ENCODE measurements at places on chromosomes 7 and 10.

DNA sequence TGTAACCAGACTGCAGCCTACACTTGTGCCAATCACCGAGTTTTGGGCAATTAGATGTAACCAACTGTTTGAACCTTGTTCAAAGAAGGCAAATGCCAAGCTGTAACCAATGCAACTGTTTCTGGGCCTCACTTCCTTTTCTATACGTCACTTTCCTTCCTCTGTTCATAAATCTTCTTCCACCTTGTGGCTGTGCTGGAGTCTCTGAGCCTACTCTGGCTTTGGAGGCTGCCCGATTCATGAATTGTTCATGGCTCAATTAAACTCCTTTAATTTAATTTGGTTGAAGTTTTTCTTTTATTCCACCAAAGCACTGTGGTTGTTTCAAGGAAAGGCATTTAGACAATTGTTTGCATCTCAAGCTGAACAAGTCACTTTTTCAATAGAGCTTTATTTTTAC is 43.5 kb upstream of the UCN3 start:
- DNase-seq: no peak
- no peak overlapping the region for H3K27ac ChIP-seq
- no peak overlapping the region for H3K4me3 ChIP-seq
- H3K36me3 ChIP-seq: no peaks in the 10 kb centered on the region
- peaks cover 15% of the 10 kb centered on the region for H3K4me1 ChIP-seq

DNA sequence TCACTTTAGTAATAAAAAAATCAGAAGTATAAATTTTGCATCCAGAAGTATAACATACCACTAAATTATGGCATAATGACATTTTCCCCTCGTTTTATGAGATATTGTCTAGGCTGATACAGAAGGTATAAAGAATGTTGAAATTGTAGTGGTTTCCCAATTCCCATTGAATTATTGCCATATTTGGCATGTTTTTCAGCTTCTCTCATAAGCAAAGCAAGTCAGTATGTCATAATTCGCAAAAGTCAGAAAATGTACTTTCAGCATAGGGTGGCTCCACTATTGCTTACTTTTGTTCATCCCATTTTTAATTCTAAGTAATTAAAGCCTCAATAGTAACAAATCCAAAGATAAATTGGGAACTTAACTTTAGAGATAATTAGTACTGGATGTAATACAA is 19.7 kb upstream of the PTPRZ1 start:
- no peak overlapping the region for H3K27ac ChIP-seq
- DNase-seq: no peak
- no peaks in the 10 kb centered on the region for H3K4me1 ChIP-seq

- H3K4me3 ChIP-seq: no peak overlapping the region
- no peaks in the 10 kb centered on the region for H3K4me1 ChIP-seq
- H3K36me3 ChIP-seq: peaks cover 81% of the 10 kb centered on the region
Observed at GRCh38 chr10:87053577-87054181, 33.6 kb downstream of the FAM25A start.

- peaks cover 43% of the 10 kb centered on the region for H3K4me1 ChIP-seq
- peaks cover 49% of the 10 kb centered on the region for H3K36me3 ChIP-seq
- peak overlapping the region; percentile 50 for H3K4me3 ChIP-seq
- DNase-seq: peak; percentile 83
Observed at GRCh38 chr7:5595545-5596045, 172.0 kb upstream of the TNRC18 start.

Data from RWPE2 (cell line).